Ovary (tissue), 10 donors: ENCODE measurements at places on chromosomes 1 and 21. TPM values are rescaled to one million over a fixed set of nuclear protein-coding genes. Genes with fewer than 3 reads are reported as not detected.

GRCh38 chr1:161206411-161207140 lies 4.4 kb downstream of the NDUFS2 start:
- peak; percentile 65 for DNase-seq

DNA sequence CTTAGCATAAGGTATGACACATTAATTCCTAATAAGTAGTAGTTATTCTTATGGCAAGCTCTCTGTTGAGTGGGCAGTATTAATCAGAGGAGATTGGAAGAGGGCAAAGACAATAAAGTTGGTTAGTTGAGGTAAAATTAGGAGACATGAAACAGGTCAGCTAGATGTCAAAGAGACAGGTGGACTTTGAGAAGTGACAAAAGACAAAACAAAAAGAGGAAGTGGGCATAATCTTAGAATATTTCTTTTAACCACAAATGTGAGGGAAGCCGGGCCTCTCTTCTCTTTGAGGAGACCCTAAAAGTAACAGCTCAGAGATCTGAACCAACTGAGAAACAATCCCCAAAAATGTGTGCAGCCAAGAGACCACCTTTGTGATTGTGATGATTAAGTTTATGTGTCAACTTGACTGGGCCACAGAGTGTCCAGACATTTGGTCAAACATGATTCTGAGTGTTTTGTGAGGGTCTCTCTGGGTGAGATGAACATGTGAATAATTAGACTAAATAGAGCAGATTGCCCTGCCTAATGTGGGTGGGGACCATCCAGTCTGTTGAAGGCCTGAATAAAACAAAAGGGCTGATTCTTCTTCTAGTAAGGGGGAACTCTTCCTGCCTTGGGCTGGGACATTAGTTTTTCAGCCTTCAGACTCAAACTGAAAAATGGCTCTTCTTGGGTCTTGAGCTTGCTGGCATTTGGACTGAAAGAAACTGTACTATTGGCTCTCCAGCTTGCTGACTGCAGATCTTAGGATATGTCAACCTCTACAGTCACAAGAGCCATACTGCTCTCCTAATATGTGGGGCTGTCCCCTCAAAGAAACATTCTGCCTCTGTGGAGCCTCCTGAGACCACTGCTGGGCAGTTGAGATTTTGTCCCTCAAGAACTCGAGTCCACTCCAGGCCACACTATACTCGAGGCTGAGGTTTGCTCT lies 40.0 kb downstream of the FCRL5 start:
- DNase-seq, result no peak

CELA3B gene
- polyA plus RNA-seq, result not detected

DNA sequence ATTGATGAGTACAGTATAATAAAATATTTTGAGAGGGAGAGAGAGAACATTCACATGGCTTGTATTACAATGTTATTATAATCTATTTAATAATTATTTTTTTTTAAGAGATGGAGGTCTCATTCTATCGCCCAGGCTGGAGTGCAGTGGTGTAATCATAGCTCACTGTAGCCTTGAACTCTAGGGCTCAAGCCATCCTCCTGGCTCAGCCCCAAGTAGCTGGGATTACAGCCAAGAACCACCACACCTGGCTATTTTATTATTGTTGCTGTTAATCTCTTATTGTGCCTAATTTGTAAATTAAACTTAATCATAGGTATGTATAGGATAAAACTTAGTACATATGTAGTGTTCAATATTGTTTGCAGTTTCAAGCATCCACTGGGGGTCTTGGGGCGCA lies 57.8 kb downstream of the HS2ST1 start:
- DNase-seq, result peak; percentile 29

IQCC gene
- polyA plus RNA-seq, result 4.7 TPM

IL20 gene
- polyA plus RNA-seq, result not detected

SPRR3 gene
- polyA plus RNA-seq, result not detected

DNA sequence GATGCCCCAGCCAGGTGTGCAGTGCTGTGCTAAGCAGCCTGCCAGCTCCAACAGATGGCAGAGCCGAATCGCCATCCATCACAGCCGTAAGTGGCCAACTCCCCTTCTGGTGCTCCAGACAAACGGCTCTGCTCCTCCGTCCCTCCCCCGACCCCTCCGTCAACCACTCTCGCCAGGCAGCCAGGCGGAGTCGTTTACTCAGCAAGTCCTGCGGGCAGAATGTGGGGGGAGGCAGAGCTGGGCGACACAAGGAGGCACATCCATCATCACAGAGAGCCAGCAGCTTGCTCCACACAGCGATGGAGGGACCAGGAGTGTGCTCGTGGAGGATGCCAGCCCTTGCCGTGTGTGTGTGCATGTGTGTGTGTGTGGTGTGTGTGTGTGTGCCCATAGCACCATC lies 206.6 kb upstream of the GRIK3 start:
- no peak for DNase-seq

DNA sequence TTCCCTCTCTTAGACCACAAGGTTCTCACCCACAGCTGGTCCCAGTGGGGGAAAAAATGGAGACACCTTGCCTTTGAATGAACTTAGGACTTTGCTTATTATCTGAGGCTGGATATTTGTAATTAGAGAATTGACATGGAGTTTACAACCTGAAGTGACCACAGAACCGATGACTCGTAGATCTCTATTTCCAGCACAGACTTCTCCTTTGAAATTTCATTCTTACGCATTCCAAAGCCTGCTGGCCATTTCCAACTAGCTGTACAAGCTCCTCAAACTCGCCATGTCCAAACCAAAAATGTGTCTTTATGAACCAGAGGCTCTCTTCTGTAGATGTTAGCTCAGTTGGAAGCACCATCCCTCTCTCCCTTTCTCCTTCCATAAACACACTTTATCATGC lies 12.0 kb downstream of the RAB7B start:
- no peak for DNase-seq

MR1 gene
- 6.9 TPM for polyA plus RNA-seq

DNA sequence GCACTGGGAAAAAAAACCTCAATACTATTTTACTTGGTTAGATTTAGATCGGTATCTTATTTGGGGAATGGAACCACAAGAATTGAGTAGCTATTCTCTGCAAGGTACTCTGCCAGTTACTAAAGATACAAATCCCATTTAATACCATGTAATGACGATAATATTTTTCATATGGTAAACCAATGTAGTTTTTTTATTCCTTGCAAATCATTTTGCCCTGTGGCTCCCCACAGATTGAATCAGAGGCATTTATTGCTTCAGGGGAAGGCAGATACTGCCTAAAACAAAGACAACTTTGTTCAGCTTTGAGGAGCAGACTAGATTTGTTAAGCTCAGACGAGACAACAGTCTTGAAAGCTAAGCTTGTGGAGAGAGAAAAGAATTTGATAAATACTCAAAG lies 226.7 kb upstream of the RUNX1 start:
- no peak for DNase-seq

TNFRSF18 gene
- polyA plus RNA-seq, result not detected

- no peak for DNase-seq
Measured at GRCh38 chr1:25111706-25112105, 120.6 kb downstream of the SYF2 start.

DNA sequence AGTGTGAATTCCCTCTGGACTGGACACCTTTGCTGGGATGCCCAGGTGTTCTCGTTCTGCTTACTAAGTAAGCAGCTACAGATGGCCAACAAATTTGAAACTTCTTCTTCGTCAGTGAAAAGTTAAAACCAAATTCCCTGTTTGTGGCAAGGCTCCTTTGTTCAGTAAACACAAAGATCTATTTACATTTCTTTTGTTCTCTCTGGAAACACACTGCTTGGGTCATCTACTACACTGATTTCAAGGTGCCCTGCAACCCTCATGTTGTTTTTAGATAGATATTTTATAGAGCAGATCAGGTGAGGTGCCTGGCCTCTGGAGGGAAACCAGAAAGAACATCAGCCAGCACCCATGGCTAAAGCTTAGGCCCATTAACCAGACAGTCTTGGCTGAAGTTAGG lies 157.2 kb upstream of the UBE2U start:
- no peak for DNase-seq

DNA sequence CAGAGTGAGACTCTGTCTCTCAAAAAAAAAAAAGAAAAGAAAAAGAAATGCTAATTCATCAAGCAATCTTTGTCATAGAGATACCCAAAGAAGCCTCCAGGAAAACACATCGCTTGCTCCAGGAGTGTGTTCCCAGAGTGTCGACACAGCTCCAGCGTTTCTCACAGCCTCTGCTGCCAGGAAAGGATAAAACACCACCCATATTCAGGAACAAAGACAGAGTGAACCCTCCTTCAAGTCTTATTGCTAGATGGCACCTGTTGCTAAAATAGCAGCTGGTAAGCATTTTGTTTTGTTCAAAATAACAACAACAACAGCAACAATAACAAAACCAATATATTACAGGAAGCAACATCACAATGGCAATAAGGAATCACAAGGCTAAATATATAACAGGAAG lies 3.1 kb downstream of the ILDR2 start:
- DNase-seq, result no peak

- DNase-seq, result no peak
Measured at GRCh38 chr1:45870500-45870899, 67.1 kb downstream of the MAST2 start.

- DNase-seq, result no peak
Measured at GRCh38 chr1:105874621-105875020, 1181.9 kb upstream of the PRMT6 start.

DNA sequence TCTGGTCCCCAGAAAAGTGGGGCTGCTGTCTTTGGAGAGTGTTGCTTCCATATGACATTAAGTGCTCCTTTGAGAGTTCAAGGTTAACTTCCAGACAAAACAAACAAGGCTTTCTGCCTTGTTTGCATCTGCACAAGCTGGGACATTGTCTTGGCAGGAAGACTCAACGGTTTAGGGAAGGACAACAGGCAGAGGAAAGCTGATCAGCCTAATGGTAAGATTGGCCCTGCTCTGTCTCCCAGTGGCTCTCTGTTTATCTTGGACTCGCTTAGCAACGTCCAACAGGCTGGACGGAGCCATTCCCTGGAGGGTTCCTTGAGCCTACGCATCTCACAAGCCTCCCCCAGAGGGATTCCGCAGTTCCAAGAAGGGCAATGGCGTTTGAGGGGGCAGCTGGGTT lies 62.2 kb upstream of the SLC44A3 start:
- DNase-seq, result peak; percentile 44

- DNase-seq, result no peak
Measured at GRCh38 chr1:25795211-25795610, 4.8 kb upstream of the SELENON start.
